ENCODE measurements at places on chromosomes 16 and 17.

GRCh38 chr16:67563708-67564468, 1.6 kb downstream of the CTCF start:
- DNase-seq: no peak

DNA sequence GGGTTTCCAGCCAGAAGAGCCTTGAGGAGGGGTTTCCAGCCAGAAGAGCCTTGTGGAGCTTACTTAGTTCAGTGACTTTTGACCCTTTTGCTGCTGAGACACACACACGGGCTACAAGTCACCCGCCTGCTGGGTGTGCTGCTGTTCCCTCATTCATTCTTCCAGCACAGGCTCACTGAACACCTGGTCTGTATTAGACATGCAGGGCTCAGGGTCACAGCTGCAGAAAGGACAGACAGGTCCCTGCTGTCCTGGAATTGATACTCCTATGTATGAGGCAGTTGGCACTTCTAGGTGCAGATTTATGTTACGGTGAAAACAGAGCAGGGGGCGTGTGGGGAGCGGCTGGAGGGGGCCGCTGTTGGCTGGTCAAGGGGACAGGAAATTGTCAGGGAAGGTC, 6.8 kb downstream of the CACNG4 start:
- DNase-seq: no peak

- DNase-seq: no peak
Measured at GRCh38 chr17:34586346-34586846, 7.0 kb downstream of the TMEM132E start.

DNA sequence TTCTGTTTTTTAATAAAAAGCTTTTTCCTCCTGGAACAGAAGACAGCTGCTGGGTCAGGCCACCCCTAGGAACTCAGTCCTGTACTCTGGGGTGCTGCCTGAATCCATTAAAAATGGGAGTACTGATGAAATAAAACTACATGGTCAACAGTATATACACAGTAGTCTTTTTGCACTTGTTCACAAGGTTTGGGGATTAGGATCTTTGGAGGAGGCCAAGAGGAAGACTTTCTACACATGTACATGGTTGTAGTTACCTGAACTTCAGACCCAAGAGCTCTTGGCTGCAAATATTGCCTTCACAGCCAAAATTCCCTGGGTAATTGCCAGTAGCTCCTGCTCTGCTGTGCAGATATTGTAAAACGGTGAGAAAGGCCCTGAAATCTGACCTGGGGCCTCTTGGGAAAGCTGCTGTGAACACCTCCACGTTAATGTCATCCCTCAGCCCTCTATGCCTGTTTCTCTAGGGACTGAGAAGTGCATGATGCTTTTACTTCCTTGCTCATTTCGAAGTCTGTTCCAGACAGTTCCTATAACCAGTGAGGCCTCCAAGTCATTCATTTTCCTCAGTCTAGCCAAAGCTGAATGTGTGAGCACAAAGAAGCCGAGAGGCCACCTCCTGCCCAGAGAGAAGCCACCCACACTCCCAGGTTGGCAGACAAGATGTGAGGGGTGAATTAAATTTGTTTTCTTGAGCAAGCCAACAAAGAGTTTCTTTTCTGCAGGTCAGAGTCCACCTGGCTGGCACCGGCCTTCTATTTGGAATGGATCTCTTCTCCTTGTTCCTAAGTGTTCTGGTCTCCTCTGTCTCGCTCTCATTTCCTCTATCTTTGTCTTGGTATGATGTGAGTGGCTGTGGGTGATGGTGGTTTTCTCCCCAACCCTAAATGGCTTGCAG, 15.9 kb downstream of the ANKRD40 start:
- DNase-seq: no peak

GRCh38 chr17:74177018-74177450, 26.4 kb upstream of the RPL38 start:
- no peak for DNase-seq

GRCh38 chr17:77815127-77815905, 143.2 kb upstream of the TNRC6C start:
- no peak for DNase-seq

DNA sequence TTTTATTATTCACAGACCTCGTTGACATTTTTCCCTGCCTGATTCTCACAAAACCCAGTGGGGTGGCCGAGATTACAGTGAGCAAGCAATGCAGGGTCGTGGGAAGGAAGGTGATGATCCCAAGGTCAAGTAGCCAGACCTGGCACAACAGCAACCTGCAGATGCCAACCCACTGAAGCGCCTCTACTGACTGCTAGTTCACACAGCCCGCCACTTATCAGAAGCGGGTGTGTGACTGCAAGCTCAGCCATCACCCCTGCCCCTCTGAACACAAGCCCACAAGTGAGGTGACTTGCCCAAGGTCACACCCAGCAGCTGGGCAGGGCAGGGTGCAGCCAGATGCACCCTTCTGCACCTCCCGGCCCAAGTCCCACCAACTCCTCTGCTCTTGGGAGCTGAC, 7.1 kb downstream of the TFAP4 start:
- no peak for DNase-seq

DNA sequence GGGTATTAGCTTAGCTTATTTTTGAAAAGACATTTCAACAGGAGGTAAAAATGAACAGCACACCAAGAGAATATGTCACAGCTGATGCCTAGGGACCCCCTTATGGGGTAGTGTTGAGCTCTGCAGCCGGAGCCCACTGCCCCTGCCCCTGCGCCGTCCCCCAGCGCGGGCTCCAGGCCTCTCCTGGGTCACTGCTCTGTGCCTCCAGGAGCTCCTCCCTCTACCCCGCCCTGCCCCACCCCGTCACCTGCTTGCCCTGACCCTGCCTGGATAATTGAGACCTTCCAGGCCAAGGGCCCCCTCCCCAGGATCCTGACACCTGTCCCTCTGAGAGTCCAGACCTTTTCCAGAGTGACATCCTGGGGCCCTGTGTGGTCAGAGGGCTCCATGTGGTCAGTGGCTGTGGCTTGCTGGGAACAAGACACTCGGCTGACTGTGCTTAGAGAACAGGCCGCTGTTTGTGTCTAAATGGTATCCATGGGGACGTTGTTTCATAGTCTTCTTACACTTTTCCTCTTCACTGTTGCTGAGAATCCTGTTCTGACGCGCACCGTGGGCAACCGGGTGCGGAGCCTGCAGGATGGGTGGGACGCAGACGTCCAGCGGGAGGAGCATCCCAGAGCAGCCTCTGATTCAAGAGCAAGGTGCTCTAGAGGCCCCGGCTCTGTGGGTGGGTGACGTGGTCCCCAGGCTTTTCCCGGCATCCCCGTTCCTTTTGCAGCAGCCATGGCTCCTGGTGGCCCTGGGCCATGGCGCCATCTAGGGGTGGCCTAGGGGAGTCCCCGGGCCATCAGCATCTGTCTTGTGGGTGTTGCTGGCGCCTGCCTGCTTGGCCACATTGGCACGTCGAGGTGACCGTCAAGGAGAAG, 20.0 kb upstream of the WFIKKN1 start:
- peak; percentile 58 for DNase-seq

DNA sequence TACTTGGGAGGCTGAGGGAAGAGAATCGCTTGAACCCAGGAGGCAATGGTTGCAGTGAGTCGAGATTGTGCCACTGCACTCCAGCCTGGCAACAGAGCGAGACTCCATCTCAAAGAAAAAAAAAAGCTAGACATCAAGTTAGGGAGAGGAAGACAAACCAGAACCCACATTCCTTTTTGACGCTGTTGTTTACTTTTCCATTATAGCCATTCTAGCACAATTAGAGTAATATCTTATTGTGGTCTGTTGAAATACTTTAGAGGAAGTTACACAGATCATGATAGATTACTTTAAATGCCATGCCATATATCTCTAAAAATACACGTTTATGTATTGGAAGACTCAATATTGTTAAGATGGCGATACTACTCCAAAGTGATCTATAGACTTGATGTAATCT, 16.5 kb upstream of the ABCC1 start:
- no peak for DNase-seq

- DNase-seq: peak; percentile 86
Measured at GRCh38 chr17:39244600-39245570, 19.1 kb upstream of the STAC2 start.

GRCh38 chr17:82611140-82612058, 36.8 kb downstream of the WDR45B start:
- DNase-seq: no peak

DNA sequence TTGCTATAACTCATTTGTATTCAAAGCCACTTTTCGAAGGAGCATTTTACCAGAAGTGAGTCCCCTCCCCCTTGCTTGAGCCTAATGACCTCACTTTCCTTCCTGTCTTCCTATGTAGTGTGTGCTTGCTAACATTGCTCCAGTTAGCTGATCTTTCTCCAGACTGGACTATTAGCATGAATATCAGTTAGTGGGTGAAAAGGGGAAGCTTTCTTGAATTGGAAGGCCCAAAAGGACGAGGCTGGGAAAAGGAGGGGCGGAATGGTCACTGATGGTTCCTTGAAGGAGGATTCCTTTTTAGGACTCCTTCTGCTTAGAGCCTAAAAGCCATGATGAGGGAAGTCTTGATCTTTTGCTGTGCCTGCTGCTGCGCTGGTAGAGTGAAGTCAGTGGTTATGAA, 11.9 kb downstream of the MAP3K3 start:
- DNase-seq: no peak

- DNase-seq: no peak
Measured at GRCh38 chr17:69856946-69857345, 218.1 kb upstream of the KCNJ16 start.

GRCh38 chr17:42407289-42407836, 15.7 kb downstream of the CAVIN1 start:
- DNase-seq: peak; percentile 40

DNA sequence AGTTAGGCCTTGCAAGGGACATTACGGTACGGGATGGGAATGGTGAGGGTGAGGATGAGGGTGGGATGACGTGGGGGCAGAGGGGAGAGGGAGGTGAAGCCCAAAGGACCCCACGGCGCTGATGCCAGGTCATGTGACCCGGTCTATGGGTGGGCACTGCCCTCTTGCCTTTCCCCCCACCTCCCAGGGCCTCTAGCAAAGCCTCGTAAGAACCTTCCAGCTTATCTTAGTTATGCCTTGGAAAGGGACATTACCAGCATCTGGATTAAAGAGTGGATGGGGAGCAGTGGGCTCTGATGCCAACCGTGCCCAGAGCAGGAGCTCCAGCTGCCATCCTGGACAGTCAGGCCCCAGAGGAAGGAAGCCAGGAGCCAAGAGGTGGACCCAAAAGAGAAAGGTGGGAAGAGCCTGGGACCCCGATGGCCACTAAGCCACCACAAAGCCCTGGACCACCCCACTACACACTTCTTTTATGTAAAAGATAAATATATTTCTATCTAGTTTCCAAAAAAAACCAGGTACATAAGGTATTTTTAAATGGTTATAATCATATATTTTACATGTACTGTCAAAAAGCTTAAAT, 40.9 kb downstream of the TK2 start:
- DNase-seq: no peak

All from T-helper 9 cell (primary cell).